Cerebellum (tissue), 4 donors: ENCODE measurements at places on chromosomes 16 and 17. TPM values are rescaled to one million over a fixed set of nuclear protein-coding genes. Genes with fewer than 3 reads are reported as not detected.

DNA sequence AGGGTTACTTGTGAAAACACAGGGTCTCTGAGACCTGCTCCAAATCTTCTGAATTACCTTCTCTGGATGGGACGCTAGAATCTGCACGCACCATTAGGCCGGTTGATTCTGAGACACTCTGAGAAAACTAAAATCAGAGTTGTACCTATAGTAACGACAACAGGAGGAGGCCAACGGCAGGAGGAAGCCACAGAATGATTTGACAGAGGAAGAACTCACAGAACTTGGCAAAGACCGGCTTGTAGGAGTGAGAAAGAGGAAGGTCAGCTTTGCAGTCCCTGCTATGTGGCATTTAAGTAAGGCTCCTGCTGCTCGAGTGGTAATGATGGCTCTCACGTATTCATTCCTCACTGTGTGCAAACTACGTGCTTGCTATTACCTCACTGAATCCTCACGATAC lies 483.0 kb downstream of the TMEM114 start:
- no peak for DNase-seq

DNA sequence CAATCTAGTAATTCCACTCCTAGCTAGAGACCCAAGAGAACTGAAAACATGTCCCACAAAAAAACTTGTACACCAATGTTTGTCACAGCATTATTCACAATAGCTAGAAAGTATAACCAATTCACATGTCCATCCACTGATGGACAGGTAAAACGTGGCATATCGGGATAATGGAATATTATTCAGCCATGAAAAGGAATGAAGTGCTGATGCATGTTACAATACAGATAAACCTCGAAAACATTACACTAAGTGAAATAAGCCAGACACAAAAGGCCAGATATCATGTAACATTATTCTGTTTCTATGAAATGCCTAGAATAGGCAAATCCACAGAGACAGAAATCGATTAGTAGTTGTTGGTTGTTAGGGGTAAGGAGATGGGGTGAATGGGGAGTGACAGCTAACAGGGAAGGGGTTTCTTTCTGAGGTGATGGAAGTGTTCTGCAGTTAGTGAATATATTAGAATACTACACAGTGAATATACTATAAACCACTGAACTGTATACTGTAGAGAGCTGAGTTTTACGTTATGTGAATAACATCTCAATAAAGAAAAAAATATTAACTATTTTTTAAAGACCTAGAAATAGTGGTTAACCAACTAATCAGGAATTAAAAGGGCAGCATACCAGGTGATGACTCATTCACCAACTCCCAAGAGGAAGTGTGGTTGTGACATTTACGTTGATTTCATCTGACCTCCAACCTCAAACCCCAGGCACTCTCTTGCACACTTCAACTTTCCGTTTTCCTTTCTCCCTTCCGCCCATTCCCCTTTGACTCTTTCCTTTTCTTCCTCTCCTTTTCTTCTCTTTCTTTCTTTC lies 48.6 kb downstream of the GAS7 start:
- DNase-seq: no peak

Gene HYDIN
- total RNA-seq: 30.2 TPM

Gene KRTAP4-9
- total RNA-seq: not detected

GRCh38 chr17:79659376-79659775 lies 48.5 kb upstream of the RBFOX3 start:
- DNase-seq: no peak

GRCh38 chr16:24359490-24359889 lies 103.4 kb downstream of the CACNG3 start:
- DNase-seq: no peak

- DNase-seq: no peak
Observed at GRCh38 chr16:30715750-30716445, 16.9 kb downstream of the SRCAP start.

DNA sequence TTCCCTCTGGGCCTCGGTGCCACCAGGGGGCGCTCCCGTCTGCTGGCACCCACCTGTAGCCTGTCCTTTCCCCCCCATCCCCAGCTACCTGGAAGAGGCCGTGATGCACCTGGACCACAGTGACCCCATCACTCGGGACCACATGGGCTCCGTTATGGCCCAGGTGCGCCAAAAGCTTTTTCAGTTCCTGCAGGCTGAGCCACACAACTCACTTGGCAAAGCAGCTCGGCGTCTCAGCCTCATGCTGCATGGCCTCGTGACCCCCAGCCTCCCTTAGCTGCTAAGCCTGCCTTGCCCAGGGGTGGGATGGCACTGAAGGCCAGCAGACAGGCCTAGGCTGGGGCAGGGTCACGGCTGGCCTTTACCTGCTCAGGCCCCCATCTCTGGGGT lies 818 bp upstream of the NRN1L start:
- peak; percentile 60 for DNase-seq

GRCh38 chr16:83771306-83771942 lies 36.4 kb upstream of the HSBP1 start:
- no peak for DNase-seq

GRCh38 chr16:85348911-85349334 lies 236.7 kb upstream of the CIBAR2 start:
- DNase-seq: no peak

Gene GUCY2D
- total RNA-seq: not detected

GRCh38 chr16:84832488-84833143 lies 12.8 kb downstream of the CRISPLD2 start:
- peak; percentile 77 for DNase-seq

DNA sequence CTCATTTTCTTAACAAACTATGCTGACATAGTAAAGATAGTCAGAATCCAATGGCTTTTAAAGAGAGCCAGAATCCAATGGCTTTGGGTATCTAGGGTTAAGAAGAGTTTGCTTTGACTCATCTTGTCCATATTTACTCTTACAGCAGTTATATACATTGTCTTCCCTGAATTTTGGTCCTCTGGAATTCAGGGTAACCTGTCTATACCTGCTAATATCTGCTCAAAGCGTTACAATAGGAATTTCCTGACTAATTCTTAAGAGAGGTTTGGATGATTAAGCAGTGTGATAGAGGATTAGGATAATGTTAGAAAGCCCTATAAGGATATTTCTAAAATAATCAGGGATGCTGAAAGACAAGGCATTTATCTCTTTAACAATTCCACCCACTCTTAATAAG lies 2.0 kb upstream of the CDH8 start:
- DNase-seq: no peak

DNA sequence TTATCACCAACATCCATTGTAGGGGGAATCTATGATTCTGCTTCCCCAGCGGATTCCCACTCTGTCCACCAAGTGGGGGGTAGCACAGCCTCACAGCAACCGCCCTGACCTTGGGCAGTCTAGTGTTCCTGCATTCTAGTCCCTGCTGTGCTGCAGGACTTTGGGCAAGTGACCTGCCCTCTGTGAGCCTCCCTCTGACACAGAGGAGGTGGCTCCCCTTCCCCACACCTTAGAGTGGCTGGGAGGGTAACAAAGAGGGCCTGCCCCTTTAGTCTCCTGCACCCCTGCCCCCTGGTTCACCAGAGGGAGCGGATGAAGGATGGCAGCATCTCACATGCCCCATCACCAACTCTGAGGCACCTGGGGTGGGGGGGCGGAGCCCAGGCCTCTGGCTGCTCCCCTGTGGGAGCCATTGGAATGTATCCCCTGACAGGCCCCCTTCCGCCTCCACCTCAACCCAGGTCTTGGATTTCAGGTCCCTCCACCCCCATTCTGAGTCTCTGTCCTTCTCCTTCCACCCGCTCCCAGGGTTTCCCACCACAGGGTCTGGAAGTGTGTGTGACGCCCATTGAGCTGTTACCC lies 10.1 kb downstream of the GAS2L2 start:
- no peak for DNase-seq

GRCh38 chr17:48499735-48500434 lies 30.9 kb downstream of the HOXB1 start:
- DNase-seq: no peak

GRCh38 chr16:87169509-87169995 lies 147.6 kb downstream of the C16orf95 start:
- no peak for DNase-seq

Gene ALKBH5
- total RNA-seq: 53.4 TPM
